NCI-H1092 (cell line): ENCODE measurements at places on chromosomes 12 and 14.

DNA sequence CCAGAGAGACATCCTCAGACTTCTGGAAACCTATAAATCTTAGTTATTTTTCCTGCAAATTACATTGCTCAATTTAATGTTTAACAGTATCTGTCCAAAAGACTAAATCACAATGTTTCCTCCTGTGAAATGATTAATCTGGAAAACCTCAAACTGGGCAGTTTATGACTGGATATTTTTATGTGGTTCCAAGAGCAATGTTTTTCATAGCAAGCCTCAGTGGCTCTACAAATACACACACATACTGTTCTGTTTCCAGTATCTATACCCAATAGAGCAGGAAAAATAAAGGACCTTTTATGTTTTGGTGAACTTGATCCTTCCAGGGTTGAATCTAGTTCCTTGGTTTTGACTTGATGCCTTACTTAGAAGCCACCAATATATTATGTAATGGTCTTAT, 9.2 kb downstream of the NID2 start:
- no peak for DNase-seq

DNA sequence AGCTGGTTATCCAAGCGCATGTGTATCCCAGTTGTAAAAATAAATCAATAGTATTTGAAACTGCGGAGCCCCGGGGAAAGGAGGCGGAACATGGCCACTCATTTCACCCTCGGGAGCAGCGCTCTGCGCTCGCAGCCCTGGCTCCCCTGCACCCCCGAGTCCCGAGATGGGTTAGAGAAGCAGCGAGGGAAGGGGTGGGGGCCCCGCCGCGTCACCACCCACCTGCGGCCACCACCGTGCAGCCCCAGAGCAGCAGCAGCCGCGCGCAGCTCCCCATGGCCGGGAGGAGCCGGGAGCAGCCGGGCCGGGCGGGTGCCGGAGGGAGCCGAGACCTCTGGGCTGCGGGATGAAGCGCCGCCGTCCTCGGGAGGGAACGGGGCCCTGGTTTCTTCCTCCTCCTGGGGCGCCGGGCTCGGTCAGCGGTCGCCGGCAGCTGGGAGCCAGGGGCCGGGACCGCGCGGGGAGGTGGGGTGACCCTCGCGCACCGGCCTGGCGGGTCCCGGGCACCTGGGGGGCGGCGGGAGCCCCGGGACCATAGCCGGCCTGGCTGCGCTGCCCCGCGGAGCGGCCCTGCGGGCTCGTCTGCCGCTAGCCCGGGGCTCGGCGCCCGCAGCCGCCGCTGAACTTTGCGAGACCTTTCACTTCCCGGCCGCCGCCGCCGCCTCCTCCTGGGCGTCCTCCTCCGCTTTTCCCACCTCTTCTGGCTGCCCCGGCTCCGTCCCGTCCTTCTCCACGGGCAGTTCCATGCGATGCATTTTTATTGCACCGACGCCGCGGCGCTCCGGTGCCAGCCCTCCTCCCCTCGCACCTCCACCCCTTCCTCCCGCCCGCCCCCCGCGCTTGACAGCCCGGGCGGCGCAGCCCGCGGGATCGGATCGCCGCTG, at the start of gene NTN4:
Gene NTN4 (minus strand): TSS at position 732 of the 884 bp plus-strand sequence. CDS start 455 bp downstream, at position 277.
- no peak for DNase-seq

DNA sequence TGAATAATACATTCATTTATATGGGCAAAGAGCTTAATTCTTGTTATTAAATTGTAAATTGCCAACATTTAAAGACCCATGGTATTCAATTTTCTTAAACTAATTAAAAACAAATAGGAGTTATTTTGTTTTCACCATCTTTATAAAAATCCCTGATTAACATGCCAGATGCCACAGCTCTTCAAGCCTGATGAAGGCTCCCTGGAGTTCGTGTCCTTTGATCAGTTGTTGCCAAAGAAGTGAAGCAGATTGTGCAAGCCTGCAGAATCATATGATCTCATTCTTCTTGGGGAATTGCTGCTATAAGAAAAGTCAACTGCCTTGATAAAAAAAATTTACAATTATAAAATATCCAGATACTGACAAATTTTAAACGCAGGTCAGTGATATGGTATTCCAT, 288.3 kb upstream of the PPFIA2 start:
- no peak for DNase-seq

GRCh38 chr12:49934505-49934904, 16.0 kb upstream of the AQP2 start:
- no peak for DNase-seq

- DNase-seq: no peak
Observed at GRCh38 chr12:97960741-97961608, 498.4 kb downstream of the RMST start.

- DNase-seq: no peak
Observed at GRCh38 chr14:61704554-61704953, 9.2 kb downstream of the HIF1A start.

DNA sequence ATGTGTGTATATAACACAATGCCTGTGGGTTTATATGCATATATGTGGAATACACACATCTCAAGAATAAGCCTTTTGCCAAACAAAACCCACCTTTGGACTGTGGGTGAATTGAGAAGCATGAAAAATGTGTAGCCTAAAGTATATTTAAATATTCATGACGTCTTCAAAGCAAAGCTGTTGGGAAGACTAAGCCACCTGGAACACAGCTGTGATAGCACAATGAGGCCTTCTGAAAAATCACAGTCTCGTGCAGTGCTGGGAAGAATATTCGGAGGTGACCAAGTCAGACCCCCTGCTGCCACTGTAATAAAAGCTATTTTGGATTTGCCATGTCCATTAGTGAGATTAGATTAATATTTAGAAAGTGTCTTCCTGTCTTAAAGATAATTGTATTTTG, 51.5 kb downstream of the SUDS3 start:
- DNase-seq: no peak

GRCh38 chr12:15717940-15718567, 71.1 kb downstream of the EPS8 start:
- no peak for DNase-seq

DNA sequence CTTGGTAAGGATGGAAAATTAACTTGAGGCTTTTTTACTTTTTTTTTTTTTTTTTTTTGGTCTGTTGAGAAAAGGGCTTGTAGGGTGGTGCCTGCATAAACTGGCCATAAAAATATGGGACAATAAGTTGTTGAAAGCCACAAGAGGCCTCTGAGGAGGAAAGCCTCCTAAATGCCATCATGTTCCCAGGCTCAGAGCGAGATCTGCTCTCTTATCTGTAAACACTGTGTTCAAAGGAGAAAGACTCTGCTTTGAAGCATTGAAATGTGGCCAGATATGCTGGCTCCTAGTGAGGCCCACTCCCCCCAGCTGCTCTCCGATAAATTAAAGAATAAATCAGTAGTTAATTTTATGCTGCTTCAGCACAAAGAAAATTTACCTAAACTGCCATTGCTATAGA, 504.9 kb downstream of the DIO2 start:
- DNase-seq: no peak

- DNase-seq: no peak
Observed at GRCh38 chr14:51638071-51638944, 13.4 kb upstream of the FRMD6 start.

DNA sequence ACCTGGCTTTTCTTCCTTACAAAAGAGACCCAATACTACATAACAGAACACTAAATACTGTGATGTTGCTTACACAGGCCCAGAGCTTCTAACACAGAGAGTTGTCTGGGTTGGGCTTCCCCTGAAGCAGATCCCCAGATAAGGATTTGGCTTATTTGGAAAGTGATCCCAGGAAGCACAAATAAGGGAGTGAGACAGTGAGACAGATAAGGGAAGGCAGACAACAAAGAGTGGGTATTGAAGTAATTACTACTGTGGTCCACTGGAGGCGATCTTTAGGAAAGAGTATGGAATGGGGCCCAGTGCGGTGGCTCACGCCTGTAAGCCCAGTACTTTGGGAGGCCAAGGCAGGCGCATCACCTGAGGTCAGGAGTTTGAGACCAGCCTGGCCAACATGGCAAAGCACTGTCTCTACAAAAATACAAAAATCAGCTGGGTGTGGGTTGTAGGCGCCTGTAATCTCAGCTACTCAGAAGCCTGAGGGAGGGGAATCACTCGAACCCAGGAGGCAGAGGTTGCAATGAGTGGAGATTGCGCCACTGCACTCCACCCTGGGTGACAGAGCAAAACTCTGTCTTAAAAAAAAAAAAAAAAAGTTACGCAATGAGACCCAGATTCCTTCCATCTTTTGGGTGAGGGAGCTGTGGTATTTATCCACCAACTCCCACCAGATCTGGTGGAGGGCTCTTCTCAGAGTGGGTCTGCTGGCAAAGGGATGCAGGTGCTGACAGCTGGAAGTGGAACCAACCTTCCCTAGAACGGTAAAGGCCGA, 10.2 kb upstream of the C12orf43 start:
- no peak for DNase-seq

DNA sequence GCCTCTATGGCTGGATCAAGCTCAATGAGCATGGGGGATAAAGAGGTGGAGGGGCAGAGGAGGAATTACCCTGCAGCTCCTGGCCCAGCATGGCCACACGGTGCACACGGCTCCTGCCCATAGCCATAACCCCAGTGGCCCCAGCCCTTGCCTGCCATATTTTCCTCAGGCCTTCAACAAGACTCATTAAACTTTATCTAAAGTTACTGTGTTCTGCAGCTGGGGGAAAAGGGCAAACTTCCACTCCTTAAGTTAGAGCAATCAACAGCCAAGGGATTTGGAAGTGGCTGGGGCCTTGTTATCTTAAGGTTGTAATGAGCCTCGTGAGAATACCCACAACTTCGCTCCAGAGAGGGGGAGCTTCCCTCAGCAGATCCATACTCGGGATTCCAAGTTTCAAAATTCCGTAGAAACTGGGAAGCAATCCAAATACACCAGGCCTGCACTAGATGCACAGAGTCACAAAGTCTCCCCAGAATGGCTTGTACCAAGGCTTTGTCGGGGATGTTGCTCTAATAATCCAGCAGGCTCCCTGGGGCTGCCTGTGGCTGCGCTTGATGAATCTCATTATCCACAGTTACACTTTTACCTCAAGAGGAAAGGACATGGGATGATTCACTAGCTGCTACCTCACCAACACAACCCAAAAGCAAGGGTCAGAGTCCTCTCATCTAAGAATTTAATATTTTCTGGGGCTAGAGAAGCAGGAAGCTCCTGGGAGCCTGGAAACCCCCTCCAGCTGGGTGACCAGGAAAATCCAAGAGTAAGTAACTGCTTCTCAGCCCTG, 13.0 kb upstream of the OR6J1 start:
- no peak for DNase-seq

- no peak for DNase-seq
Observed at GRCh38 chr14:85579942-85580341, 50.0 kb downstream of the FLRT2 start.

DNA sequence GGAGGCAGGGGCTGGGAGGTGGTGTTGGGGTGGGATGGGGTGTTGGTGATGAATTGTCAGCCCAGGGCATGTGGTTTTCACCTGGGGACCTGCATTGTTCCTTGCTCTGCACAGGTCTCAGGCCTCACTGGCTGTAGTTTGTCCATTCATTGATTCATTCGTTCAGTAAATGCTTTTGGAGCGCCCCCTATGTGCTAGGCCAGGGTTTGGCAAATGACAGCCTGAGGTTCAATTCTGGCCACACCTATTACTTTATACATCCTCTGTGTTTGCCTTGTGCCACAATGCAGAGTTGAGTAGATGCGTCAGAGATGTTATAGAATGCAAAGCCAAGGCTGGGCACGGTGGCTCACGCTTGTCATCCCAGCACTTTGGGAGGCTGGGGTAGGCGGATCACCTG, 4.7 kb downstream of the ADCK1 start:
- DNase-seq: no peak

DNA sequence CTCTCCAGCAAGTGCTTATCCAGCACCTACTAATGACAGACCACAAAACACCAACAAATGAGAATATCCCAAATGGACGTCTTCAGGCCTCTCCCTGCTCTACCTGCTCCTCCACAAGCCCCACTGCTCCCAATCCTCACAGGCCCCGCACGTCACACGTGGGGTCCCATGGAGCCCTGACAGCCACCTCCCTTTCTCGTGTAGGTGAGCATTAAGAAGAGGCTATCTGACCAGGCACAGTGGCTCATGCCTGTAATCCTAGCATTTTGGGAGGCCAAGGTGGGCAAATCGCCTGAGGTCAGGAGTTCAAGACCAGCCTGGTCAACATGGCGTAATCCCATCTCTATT, 5.4 kb downstream of the RIMBP2 start:
- no peak for DNase-seq
